ENCODE measurements at places on chromosomes 4 and X. TPM values are rescaled to one million over a fixed set of nuclear protein-coding genes. Genes with fewer than 3 reads are reported as not detected.

GRCh38 chr4:75135068-75135825 is 202.3 kb downstream of the PARM1 start:
- DNase-seq = no peak

DNA sequence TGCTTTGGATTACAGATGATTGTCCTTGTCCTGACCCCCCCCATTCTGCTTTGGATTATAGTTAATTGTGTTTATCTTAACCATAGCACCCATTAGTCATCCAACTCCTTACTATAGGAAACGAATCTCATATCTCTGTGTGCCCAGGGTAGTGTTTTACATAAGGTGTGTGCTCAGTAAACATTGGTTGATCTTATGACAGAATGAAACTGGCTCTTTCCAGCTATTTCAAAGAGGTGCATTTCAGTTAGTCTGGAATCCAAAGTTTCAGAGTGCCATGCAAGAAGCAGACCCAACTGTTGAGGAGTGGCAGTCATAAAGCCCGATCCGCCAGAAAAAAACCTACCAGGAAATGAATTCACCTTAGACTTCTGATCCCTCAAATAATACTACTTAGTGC is 14.7 kb downstream of the TRIM2 start:
- DNase-seq = no peak

- DNase-seq = no peak
These were observed 104.3 kb upstream of the RAPGEF2 start for GRCh38 chr4:158998624-158999023.

DNA sequence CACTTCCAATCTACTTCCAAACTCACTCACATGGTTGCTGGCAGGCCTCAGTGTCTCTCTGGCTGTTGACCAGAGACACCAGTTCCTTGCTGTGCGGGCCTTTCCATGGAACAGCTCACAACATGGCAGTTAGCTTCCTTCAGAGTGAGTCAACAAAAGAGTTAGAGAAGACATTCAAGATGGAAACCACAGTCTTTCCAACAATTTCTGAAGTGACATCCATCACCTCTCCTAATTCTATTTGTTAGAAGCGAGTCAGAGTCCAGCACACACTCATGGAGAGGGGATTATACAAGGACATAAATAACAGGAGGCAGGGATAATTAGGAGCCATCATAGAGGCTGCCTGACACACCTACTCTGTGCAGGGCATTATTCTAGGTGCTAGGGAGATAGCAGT is 62.5 kb upstream of the TMEM164 start:
- no peak for DNase-seq

GRCh38 chr4:183255487-183255886 is 64.6 kb downstream of the CLDN22 start:
- DNase-seq = no peak

GRCh38 chr4:40197879-40198689 is 1.3 kb downstream of the RHOH start:
- DNase-seq = no peak

DNA sequence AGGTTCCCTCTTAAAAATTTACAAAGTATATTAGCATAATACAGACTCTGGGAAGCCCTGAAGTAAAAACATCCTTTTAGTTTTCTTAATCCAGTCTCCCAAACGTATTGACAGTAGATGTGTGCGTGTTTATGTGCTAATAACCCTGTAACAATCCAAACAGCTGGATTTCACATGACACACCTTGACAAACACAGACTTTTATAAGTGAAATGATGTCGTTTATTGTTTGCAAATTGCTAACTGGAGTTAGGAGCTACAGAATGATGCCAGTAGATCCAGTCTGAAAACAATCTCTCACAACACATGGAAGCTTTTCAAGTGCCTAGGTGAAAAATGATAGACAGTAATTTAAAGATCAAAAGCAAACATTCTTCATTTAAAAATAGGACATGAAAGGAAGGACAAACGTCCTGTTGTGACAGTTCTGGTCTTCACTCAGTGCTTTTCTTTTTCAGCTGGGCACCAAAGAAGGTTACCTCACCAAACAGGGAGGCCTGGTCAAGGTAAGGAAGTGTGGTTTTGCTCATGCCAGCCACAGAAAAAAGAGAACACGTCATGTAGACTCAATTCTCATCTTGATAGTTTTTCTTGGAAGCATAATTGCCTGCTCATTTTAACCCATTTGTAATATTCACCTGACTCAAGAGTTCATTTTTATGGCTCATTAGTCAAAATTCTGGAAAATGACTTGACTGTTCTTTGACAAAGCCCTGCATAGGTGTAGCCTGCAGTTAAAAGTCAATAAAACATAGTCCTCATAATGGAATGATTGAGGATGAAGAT is 32.9 kb downstream of the LAMTOR3 start:
- DNase-seq = no peak

GRCh38 chr4:118849867-118850487 is 14.1 kb upstream of the SEC24D start:
- no peak for DNase-seq

GRCh38 chrX:123728016-123728415 is 4.8 kb downstream of the THOC2 start:
- DNase-seq = no peak

DNA sequence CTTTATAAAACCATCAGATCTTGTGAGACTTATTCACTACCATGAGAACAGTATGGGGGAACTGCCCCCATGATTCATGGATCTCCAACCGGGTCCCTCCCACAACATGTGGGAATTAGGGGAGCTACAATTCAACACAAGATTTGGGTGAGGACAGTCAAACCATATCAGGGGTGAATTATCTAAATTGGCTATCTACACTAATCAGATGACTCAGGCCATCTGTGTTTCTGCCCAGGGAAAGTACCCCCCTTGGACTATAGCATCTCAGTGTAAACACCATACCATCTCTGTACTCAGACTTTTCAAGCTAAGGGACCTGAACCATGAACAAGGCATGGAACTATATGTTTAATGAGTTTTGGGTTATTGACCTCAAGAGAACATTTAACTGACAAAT is 76.8 kb downstream of the LNX1 start:
- DNase-seq = no peak

- no peak for DNase-seq
These were observed 59.1 kb downstream of the SLAIN2 start for GRCh38 chr4:48400416-48400815.

DNA sequence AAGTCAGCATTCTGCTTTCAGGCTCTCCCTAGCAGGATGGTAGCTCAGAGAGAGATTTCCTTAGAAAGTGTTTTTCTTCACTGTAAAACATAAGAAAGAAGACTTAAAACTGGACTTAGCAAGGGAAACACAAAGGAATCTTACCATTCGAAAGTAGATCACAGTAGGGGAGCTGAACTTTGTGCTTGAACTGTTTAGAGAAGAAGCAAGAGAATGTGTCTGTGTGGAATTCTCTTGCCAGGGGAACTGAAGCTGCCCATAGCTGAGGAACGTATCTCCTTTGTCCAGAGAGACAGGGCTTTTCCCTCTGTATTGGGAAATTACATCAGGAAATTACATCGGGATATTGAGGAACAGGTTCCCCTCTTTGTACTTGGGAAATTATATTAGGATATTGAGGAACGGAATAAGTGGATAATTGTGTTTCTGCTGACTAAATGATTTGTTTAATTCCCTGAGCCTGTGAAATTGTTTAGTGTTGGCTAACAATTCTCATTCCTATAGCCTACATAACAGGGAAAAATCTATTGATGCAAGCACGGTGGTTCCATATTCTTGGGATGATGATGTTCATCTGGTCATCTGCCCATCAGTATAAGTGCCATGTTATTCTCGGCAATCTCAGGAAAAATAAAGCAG is 21.2 kb downstream of the SRD5A3 start:
- DNase-seq = no peak

- DNase-seq = no peak
These were observed 16.2 kb upstream of the JAKMIP1 start for GRCh38 chr4:6216588-6216987.

DNA sequence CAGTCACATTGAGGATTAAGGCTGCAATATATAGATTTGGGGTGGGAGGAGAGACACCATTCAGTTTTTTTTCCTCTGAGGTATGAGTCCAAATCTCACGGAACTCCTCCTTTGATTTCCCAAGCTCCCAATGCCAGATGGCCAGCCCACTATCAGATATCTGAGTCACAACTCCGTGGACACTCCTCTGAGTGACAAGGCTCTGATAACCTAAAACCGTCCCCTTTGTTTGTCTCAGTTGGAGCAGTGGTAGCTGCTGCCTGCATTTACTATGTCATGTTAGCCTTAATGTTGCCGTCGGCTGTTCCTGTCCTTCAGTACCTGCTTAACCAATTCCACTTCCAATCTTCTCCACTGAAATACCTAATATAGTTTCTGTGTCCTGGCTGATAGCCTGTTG is 107.3 kb downstream of the DTHD1 start:
- no peak for DNase-seq

DNA sequence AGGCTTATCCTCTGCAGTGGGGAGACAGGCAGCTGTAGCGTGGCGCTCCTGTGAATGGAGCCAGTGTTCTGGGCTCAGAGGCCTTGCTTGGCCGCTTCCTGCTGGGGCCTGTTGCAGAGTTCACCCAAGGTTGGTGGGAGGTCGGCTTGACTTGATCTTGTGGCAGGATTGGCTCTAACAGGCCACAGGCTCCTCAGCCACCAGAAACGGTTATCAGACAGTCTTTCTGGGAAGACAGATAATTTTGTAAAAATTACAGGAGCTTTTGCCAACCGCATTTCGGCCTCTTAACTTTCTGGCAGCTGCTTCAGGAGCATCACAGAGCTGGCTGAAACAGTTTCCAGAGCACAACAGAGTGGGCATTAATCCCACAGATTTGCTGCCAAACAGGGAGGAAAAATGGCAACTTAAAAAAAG is 66.4 kb downstream of the DIPK2B start:
- DNase-seq = no peak

DNA sequence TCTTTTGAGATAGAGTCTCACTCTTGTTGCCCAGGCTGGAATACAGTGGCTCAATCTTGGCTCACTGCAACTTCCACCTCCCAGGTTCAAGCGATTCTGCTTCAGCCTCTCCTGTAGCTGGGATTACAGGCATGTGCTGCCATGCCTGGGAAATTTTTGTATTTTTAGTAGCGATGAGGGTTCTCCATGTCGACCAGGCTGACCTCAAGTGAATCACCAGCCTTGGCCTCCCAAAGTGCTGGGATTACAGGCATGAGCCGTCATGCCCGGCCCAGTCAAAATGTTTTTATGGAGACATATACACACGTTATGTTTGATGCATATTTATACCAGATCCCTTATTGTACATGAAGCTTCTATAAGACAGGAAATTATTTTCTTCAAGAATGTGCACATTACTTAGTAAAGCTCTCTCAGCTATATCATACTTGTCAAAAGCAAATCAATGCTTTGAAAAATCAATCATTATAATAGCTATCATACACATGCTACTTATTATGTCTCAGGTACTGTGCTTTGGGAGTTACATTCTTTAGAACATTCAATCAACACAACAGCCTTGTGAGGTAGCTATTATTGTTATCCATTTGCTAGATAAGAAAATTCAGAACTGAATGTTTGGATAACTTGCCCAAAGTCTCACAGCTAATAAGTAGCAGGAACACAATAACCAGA is 269.2 kb downstream of the FSTL5 start:
- no peak for DNase-seq

DNA sequence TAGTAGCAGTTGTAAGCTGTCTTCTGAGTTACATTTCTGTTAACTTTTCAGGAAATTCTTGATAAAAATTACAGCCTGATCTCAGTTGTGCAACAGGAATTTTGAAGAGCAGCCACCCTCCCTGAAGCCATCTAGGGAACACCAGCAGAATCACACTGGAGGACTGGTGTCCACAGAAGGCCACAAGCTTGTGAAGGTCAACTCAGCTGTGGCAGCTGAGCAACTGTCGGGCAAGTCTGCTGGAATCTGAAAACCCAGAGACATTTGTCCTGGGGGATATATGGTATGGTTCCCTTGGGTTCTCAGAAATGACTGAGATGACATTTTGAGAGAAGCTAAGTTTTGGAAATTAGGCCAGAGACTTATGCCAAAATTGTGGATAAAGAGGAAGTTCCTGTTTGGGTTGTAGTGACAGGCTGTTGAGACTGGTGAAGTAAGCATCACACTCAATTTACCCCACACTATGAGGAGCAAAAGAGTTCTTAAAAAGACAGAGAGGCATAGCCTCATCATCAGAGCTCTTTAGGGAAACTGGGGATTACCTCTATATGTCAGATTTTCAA is 78.1 kb upstream of the TNIP3 start:
- no peak for DNase-seq

DNA sequence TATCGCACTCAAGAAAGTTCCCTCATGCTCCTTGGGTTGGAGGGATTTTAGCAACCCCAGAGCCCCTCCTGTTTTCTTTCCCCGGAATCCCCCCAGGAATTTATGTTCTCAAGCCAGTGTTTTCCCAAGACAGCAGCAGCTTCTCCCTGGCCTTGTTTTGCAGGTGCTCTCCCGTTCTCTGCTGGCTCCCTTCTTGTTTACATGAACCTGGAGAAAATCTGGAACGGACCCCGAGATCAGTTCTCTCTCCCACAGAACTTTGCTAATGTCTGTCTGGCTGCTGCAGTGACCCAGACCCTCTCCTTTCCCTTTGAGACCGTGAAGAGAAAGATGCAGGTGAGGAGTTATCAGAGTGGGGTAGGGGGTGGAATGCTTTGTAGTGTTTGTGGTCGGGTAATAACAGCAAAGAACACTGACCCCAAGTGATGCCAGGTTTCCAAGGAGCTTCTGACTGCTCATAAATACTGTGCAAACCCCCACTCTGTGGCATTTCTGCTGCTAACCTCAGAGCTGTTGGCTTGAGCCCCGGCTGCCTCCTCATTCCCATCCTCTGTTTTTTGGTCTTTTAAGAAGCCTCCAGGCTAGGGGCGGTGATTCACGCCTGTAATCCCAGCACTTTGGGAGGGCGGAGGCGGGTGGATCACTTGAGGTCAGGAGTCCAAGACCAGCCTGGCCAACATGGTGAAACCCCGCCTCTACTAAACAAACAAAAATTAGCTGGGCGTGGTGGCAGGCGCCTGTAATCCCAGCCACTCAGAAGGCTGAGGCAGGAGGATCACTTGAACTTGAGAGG is 11.1 kb downstream of the SLC25A43 start:
- DNase-seq = no peak

GRCh38 chrX:7637066-7637465 is 205.9 kb upstream of the VCX start:
- DNase-seq = no peak

DNA sequence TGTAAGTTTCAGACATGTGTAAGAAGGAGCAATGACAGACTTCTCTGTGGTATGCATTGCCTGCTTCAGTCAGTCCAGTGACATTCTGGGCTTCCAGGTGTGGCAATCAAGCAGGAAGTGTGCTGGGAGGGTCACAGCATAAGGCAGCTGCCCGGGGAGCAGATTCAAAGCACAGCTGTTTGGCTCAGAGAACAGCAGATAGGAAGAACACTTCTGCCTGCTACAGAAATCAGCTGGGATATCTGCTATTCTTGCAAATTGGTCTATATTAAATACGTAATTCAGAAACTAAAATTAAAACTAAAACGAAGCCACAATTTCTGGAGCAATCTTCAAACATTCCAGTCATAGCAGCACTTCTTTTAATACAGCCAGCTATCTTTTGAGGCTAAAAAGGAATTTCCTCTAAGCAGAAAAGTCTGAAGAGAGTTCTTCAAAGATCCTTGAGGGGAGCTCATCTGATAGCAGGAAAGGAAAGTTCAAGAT is 47.5 kb upstream of the GALNT7 start:
- no peak for DNase-seq

SPATA4 gene
- total RNA-seq = not detected

ZRSR2 gene
- 14.8 TPM for total RNA-seq

MAGEA10 gene
- not detected for total RNA-seq

NFKB1 gene
- total RNA-seq = 331 TPM

TMSB15C gene
- 0.92 TPM for total RNA-seq

ARHGAP36 gene
- total RNA-seq = not detected

PCYT1B gene
- not detected for total RNA-seq

AGTR2 gene
- total RNA-seq = not detected

ABCG2 gene
- 0.71 TPM for total RNA-seq

MYOZ2 gene
- not detected for total RNA-seq

Measured in activated T-cell treated with anti-CD3 and anti-CD28 coated beads, Interleukin-2, amount 50 U/mL, for 4 hours (primary cell).